Mesothelial cell of epicardium (in vitro differentiated cells): ENCODE measurements at places on chromosomes 7 and 10. TPM values are rescaled to one million over a fixed set of nuclear protein-coding genes. Genes with fewer than 3 reads are reported as not detected.

DNA sequence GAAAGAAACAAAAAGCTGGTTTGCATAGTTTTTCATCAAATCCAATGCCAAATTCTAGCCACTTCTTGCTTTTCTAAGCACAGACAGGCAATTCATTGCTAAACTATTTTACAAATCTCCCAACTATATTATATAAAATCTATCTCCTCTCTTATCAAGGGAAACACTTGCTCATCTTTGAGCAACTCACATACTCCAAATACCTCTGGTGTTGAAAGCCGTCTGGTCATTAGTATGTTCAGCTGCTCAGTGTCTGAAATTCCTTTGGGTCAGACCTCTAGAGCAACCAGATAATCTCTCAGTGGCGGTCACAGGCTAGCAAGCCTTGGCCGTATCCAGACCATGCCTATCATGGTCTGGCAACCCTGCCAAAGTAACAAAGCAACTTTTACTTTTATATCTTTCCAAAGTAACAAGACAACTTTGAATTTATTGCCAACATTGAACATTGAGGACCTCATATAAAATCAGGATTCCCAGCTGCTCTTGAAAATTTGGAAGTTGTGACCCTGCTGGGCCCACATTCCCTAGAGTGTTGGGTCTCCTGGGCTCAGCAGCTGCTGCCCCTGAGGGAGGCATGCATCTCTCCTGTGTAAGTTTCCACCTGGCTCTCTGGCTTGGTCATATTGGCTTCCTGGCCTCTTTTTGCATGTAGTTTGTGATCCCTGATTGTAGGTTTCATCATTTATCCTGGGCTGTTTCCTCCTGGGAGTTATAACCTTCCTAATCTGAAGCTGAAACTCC lies 56.8 kb upstream of the LANCL2 start:
- H3K4me1 ChIP-seq = no peaks in the 10 kb centered on the region
- DNase-seq = no peak
- H3K4me3 ChIP-seq = no peak overlapping the region
- peaks cover 3% of the 10 kb centered on the region for H3K27me3 ChIP-seq
- H3K36me3 ChIP-seq = no peaks in the 10 kb centered on the region

Gene TAS2R3
- 4.0 to 5.6 TPM (median 5.0 TPM) in 3 replicates for total RNA-seq

GRCh38 chr10:3720228-3721019 lies 64.6 kb downstream of the KLF6 start:
- H3K27ac ChIP-seq = no peak overlapping the region
- peaks cover 5% of the 10 kb centered on the region for H3K27me3 ChIP-seq
- H3K4me3 ChIP-seq = no peak overlapping the region

- no peak overlapping the region for H3K4me3 ChIP-seq
- H3K4me1 ChIP-seq = peaks cover 30% of the 10 kb centered on the region
Measured at GRCh38 chr7:108030516-108030915, 27.6 kb upstream of the LAMB1 start.

GRCh38 chr7:11319491-11320274 lies 346.0 kb downstream of the PHF14 start:
- no peaks in the 10 kb centered on the region for H3K36me3 ChIP-seq
- DNase-seq = no peak
- H3K4me1 ChIP-seq = no peaks in the 10 kb centered on the region
- no peak overlapping the region for H3K27ac ChIP-seq
- no peak overlapping the region for H3K4me3 ChIP-seq
- no peaks in the 10 kb centered on the region for H3K27me3 ChIP-seq

GRCh38 chr10:87622314-87623004 lies 37.2 kb upstream of the PAPSS2 start:
- no peak overlapping the region for H3K27ac ChIP-seq
- H3K4me3 ChIP-seq = no peak overlapping the region
- no peak for DNase-seq

- no peak overlapping the region for H3K4me3 ChIP-seq
- no peak overlapping the region for H3K27ac ChIP-seq
- no peaks in the 10 kb centered on the region for H3K4me1 ChIP-seq
- no peaks in the 10 kb centered on the region for H3K27me3 ChIP-seq
- DNase-seq = no peak
- H3K36me3 ChIP-seq = no peaks in the 10 kb centered on the region
Measured at GRCh38 chr10:83816942-83817341, 322.4 kb upstream of the GHITM start.

- peaks cover 5% of the 10 kb centered on the region for H3K4me1 ChIP-seq
- H3K27me3 ChIP-seq = no peaks in the 10 kb centered on the region
- no peak overlapping the region for H3K27ac ChIP-seq
- DNase-seq = no peak
- H3K36me3 ChIP-seq = peaks cover 10% of the 10 kb centered on the region
- H3K4me3 ChIP-seq = no peak overlapping the region
Measured at GRCh38 chr10:26799342-26799741, 61.4 kb downstream of the ABI1 start.

GRCh38 chr7:38211940-38212339 lies 33.9 kb downstream of the STARD3NL start:
- H3K4me3 ChIP-seq = no peak overlapping the region
- no peak for DNase-seq
- H3K4me1 ChIP-seq = peaks cover 11% of the 10 kb centered on the region

DNA sequence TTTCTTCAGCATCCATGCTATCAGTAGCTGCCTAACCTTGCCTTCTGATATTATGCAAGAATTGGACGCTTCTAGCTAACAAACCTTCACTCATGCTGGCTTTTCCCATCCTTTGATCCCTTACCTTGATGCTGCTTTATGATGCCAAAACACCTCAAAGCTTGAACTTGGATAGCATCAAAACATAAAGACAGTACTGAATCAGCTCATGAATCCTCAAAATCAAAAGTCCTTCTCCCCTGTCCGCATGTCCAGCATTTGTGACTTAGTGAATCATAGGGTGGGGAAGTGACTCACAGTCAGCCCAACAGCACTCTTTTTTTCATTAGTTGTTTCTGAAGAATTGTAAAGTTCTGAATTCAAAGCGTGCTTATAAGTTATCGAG lies 89.5 kb upstream of the PIK3CG start:
- no peak overlapping the region for H3K4me3 ChIP-seq
- no peaks in the 10 kb centered on the region for H3K36me3 ChIP-seq
- no peaks in the 10 kb centered on the region for H3K4me1 ChIP-seq
- H3K27ac ChIP-seq = no peak overlapping the region
- DNase-seq = no peak

Gene BHLHA15
- total RNA-seq = 0.57 to 1.0 TPM in 2 of 3 replicates, not detected in the other

DNA sequence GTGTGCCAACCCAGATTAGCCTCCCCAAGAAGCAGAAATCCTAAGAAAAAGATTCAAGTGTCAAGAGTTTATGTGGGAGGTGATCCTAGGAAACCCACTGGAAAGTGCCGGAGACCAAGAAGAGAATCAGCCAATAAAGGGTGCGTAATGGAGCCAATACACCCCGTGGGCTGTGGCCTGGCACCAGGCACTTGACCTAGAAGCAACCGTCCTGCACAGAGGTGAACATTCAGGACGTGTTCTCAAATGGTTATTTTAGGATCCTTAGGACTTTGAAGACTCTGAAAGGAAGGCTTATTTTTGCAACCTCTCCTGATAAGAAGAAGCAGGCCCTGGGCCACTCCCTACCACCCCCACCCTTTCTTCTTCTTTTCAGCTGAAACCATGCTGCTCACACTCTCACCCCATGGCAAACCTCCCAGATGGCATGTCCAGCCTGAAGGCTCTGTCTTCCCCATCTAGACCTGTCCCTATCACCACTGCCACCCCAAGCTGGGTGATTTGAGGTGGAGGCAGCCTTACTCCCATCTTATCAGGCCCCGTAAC lies 46.6 kb downstream of the VSTM4 start:
- DNase-seq = no peak
- no peak overlapping the region for H3K27ac ChIP-seq
- no peaks in the 10 kb centered on the region for H3K4me1 ChIP-seq
- H3K27me3 ChIP-seq = peaks cover 39% of the 10 kb centered on the region
- no peak overlapping the region for H3K4me3 ChIP-seq

Gene CRHR2
- total RNA-seq = not detected in 3 replicates

DNA sequence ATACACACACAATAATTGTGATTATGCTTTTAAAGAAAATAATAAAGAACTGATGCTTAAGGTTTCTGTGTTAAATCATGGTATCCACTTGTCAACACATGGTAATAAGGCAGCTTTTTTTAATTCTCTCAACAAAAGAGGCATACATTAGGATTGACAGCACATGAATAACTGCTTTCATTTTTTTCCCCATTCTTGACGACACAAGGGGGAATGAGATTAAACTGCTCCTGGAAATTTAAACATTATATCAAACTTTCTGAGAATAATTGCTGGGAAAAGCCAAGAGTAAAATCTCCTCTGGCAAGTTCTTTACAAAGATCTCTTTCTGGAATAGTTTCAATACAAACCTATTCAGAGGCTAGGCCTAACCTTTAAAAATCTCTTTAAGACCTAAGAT lies 99.0 kb upstream of the GPR22 start:
- no peak overlapping the region for H3K27ac ChIP-seq
- no peak for DNase-seq
- H3K4me3 ChIP-seq = no peak overlapping the region
- peaks cover 22% of the 10 kb centered on the region for H3K4me1 ChIP-seq
- no peaks in the 10 kb centered on the region for H3K27me3 ChIP-seq
- peaks cover 6% of the 10 kb centered on the region for H3K36me3 ChIP-seq

DNA sequence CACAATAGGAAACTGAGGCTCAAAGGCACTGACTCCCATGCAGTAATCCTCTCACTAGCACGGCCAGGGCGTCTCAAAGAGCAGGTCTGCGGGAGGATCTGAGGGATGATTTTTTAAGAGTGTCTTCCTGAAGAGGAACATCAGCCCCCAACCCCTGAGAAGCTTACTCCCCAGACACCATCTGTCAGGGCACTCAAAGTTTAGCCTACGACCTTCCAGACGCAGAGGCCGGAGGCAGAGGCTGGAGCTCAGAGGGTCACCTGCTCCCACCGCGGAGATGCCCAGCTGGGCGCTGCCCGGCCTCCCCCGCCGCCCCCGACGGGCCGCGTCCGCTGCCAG lies 1.7 kb downstream of the ZNF777 start:
- DNase-seq = no peak
- peak overlapping the region; percentile 66 for H3K27ac ChIP-seq
- peak overlapping the region; percentile 71 for H3K4me3 ChIP-seq
- peaks cover 14% of the 10 kb centered on the region for H3K36me3 ChIP-seq

DNA sequence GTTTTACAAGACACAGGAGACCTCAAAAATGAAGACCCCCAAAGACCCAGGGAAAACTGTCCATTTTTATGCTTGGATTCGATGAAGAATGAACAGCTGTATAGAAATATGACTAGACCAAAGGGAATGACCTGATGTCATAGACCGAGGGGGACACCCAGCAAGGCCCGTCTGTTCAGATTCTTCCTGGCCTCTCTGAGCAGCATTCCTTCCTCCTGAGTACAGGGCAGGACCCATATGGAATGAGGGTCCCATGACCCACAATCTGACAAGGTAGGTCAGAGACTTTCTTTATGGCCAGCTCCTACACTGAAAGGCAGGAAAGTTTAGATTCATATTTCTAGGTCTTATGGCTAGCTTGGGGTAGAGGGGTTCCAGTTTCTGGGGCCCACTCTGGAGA lies 356.0 kb downstream of the GATA3 start:
- H3K4me1 ChIP-seq = peaks cover 10% of the 10 kb centered on the region
- H3K36me3 ChIP-seq = no peaks in the 10 kb centered on the region
- no peak for DNase-seq
- no peak overlapping the region for H3K27ac ChIP-seq
- no peak overlapping the region for H3K4me3 ChIP-seq

Gene FAM221A
- 16.9 to 18.6 TPM (median 18.4 TPM) in 3 replicates for total RNA-seq

Gene PDIA4
- total RNA-seq = 164 to 169 TPM (median 164 TPM) in 3 replicates

Gene CACNB2
- total RNA-seq = 10.0 to 13.1 TPM (median 13.0 TPM) in 3 replicates

DNA sequence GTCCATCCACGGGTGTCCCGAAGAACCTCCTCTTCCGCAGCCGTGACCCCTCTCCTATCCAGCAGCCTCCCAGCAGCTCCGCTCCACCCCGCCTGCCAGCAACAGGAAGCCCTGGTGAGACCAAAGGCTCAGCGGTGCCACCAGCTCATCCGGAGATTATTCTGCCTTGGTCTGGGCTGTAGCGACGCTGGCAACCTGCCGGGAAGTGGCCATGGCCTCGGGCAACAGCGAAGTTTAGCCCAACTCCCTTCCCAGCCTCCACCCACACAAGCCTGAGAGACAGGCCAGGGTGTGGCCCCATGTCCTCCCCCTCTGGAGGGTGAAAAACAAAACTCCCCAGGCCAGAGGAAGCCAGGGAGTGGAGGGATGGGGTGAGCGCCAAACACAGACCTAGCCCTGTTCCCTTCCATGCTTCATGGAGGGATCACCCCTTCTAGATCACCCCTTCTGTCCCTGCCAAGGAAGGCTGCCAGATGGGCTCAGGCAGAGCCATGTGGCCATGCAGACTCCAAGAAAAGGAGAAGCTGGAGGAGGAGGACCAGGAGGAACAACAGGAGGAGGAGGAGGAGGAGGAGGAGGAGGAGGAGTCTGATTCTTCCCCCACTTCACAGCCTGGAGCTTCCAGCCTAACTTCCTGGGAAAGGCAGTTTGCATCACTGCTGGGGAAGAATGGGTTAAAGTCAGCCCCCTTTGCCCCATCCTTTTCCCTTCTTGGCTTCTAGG lies 918 bp downstream of the CALHM2 start:
- DNase-seq = no peak
- H3K4me1 ChIP-seq = no peaks in the 10 kb centered on the region
- peaks cover 19% of the 10 kb centered on the region for H3K36me3 ChIP-seq

Gene GPR37
- 4.7 to 5.0 TPM (median 4.8 TPM) in 3 replicates for total RNA-seq

GRCh38 chr7:12369756-12370155 lies 33.9 kb downstream of the VWDE start:
- no peaks in the 10 kb centered on the region for H3K27me3 ChIP-seq
- H3K4me1 ChIP-seq = peaks cover 10% of the 10 kb centered on the region
- no peak for DNase-seq
- H3K4me3 ChIP-seq = no peak overlapping the region
